ENCODE measurements at places on chromosomes 2 and 18.
A peak's percentile ranks its signal among the peaks of the same experiment; 100 is the strongest.

- no peak for DNase-seq
Measured at GRCh38 chr2:95730813-95731212, 139.0 kb downstream of the TRIM43 start.

GRCh38 chr2:13682540-13683272 is 949.8 kb upstream of the LRATD1 start:
- DNase-seq, result no peak

- DNase-seq, result no peak
Measured at GRCh38 chr2:127235082-127235702, 15.1 kb upstream of the CYP27C1 start.

DNA sequence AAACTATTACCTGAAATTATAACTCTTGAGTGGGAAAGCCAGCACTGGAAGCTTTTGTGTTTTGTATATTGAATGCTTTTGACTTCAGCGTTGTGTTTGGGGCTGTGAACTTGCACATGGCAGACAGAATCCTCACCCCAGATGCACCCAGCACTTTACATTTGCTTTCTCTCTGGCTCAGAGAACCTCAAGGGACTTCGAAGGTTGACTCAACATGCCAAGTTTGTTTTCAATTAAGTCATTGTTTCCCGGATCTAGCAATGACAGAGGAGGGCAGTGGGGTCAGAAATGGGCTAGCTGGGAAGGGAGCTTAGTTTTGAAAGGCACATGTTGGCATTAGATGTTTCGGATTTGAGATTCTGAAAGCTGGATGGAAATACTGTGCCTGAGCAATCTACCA is 22.4 kb downstream of the TET3 start:
- DNase-seq, result no peak

GRCh38 chr2:230323385-230324106 is 3.4 kb upstream of the SP140L start:
- DNase-seq, result no peak

DNA sequence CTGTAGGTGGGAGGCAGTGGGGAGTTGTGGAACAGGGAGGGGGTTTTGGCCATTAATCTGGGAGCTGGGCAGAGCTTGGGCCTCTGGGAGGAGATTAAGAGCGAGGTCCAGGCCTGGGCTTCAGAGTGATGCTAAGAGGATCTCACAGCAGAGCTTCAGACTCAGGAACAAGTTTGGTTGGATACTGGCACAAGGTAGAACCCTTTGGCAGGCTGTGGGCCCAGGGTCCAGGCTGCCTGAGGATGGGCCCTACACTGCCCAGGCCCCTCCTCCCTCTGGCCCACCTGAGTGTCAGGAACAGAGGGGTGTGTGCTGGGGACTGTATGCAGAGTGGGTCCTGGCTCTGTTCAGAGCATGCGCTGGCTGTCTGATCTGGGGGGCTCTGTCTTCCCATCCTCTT is 334.9 kb downstream of the CYP26B1 start:
- no peak for DNase-seq

DNA sequence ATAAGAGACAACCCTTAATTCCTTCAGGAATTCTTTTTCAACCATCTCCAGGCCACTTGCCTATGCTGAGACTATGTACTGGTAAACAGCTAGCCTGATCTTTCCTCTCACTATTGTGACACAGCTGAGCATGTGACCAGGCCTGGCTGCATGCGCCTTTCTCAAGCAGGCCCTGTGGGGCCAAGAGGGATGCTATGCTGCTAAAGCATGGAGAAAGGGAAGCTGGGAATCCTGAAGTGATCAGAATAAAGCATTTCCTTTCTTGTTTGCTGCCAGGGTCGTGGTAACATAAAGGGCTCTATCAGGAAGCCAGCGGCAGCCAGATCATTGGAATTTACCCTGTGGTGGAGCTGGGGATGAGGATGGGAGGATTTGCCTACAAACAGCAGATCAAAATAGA is 29.8 kb upstream of the LCLAT1 start:
- DNase-seq, result peak; percentile 50

DNA sequence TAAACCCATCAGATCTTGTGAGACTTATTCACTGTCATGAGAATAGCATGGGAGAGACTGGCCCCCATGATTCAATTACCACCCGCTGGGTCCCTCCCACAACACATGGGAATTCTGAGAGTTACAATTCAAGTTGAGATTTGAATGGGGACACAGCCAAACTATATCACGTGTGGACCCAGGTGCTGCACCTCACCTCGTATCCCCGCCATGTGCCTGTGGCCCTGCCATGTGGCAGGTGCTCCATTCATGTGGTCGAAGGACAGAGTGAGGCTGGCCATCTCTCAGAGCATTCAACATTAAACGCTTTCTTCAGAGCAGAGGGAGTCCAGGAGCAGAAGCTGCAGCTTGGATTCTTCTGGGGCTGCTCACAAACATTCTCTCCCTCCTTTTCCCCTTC is 32.3 kb downstream of the MROH2A start:
- DNase-seq, result no peak

Measured in thyroid gland (tissue), 4 donors.